ENCODE measurements at places on chromosomes 7 and 10.

- DNase-seq: no peak
Measured at GRCh38 chr7:55069271-55069792, 50.5 kb downstream of the EGFR start.

DNA sequence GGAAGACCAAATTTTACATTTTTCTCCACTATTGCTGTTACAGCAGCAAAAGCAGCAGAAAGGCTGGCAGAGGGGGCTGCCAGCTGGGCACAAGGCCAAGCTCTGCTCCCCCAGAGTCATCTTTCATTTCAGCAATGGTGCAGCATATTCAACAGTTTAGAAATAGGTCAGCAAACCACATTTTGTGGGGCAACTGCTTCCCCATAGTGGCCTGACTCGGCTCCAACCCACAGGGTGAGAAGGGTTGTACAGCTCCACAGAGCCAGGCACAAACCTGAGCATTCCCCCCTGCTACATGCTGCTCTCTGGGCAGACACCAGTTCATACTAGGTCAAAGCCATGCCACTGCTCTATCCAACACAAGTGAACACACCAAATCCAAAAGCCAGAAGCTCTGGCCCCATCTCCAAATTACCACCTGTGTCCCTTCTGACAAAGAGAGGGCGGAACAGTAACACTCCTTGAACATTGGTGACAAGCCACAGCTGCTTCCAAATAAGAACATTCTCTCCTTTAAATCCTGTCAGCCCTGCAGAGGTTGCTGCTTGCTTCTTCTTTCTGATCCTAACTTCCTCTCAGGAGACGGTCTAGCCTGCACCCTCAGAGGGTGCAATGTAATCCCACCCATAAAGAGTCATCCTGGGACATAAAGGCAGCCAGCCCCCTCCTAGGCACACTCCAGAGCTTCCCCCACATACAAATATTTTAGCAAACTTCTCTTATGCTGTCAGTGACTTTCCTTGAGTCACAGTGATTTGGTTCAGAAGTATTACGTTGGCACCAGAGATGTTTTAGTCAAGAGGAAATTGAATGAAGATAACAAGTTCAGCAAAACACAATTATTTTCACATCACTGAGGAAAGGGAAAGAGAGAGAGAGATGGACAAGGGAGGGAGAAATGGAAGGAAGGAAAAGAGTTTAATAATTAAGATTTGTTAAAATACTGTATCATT is 39.0 kb upstream of the SLIT1 start:
- no peak for DNase-seq

DNA sequence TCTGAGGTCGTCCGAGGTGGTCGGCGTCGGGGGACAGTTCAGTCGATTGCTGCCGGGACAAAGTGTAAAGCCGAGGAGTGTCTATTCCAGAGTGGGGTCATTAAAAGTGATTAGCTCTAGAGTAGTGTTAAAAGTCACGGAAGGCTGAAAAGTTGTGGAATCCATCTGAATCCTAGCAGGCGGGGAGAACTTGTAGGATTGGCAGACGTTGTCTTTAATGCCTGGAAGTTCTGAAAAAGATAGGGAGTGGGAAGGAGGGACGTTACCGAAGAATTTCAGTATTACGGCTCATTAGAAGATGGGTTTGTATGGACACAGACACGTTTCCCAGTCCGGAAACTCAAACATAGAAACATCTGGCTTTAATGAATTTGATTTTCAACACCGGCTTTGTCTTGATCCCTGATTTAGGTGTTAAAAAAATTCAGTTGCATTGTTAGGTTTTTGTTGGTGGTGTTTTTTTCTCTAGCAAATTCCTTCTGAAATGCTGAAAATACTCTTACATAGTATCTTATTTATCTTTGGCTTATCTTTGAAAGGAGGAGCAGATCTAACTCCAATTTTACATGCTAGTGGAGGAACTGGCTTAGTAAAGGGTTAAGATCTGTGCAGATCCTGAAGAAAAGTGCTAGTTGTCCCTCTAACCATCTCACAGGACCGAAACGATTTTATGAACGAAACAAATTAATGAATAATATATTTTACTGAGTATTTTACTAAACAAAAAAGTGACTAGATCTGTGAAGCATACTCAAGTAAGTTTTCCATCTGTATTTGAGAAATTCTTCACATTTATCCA is 900 bp downstream of the MKLN1 start:
- DNase-seq: no peak

DNA sequence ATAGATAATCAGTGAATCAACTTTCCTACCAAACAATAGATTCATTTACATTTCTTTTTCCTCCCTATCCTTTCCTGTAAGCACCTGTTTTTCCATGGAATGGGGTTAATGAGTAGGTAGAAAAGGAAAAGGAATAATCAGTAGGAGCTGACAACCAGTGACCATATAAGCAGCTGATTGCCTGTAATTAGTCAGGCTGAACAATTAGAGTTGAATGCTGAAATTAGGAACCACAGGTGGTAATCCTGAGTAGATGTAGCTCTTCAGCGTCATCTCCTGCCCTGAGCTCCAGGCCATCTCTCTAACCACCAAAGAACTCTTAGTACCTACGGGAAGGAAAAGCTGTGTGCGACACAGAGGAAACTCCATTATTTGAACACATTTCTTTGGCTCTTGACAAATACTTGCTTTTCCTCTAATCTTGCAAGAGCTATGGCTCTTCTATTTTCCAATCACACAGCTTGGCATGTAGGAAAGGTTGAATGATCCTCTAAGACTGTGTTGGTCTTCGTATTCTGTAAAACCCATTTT is 63.8 kb downstream of the KLHDC10 start:
- DNase-seq: no peak

All from stimulated activated CD4-positive, alpha-beta T cell treated with anti-CD3 and anti-CD28 coated beads, Interleukin-2, amount 100 ng/mL, for 24 hours (primary cell).